ENCODE measurements at places on chromosomes 4 and X.

DNA sequence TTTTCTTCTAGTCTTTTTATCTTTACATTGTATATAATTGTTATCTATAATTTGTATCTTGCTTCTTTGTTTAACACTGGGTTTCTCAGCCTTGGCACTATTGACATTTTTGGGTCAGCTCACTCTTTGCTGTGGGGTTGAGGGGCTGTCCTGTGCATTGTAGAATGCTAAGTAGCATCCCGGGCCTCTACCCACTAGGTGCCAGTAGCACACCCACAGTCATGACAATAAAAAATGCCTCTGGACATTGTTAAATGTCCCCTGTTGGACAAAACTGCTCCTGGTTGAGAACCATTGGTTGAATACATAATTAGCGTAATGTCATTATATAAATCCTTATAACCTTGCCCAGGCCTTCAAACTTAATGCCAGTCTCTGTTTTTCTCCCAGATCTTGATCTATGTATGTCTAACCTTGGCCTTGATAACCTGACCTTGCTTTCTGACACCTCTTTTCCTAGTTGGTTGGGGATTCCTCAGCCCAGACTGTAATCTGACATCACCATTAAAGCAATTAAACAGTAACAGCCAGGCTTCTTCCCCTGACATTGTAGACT, 46.1 kb downstream of the DCX start:
- no peak for DNase-seq

- peak; percentile 35 for DNase-seq
Observed at GRCh38 chr4:113785781-113786180, 24.2 kb upstream of the CAMK2D start.

GRCh38 chr4:1870578-1871443, at the start of gene NSD2:
Gene NSD2 (plus strand): TSS chr4:1871393. CDS start chr4:1900655, 29,262 bp downstream.
- peak; percentile 73 for DNase-seq

DNA sequence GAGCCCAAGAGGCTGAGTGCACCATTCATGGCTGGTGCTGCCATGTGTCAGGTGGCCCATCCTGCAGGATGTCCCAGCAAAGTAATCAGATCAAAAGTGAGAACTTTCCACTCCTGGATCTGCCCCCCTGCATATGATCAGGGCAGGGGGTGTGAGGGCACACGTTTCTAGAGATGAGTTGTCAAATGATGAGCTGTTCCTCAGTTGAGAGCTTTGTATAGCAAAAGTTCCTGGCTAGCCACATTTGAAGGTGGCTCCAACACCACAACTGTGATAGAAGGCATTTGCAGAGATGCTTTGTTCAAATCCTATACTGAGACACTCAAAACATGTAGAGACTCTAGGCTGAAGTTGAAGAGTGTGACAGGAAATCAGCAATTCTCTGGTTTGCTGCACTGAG, 501.8 kb downstream of the BCOR start:
- DNase-seq = no peak

DNA sequence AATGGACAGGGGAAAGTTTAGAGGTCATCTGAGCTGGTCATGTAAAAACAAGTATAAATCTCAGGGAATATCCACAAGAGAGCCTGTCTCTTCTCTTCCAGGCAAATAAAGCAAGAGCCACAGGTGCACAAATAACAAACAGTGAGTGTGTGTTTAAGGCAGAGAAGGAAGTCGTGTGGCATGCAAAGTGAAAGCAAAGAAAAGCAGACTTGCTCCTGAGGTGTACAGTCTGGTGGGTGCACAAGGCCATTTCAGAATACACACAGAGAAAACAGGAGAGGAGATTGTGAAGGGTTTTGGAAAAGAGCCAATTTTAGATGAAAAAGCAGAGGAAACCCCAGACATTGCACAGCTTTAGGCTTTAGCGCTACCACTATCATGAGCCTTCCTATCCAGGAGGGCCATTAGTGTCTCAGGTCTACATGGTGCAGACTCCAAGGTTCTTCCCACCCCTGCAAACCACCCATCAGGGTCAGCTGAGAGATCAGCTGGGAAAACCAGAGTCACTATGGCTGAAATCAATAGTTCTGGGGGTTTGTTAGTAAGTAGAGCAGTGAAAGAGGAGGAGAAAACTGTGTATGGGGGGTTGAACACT, 355.8 kb downstream of the KLHL4 start:
- no peak for DNase-seq

DNA sequence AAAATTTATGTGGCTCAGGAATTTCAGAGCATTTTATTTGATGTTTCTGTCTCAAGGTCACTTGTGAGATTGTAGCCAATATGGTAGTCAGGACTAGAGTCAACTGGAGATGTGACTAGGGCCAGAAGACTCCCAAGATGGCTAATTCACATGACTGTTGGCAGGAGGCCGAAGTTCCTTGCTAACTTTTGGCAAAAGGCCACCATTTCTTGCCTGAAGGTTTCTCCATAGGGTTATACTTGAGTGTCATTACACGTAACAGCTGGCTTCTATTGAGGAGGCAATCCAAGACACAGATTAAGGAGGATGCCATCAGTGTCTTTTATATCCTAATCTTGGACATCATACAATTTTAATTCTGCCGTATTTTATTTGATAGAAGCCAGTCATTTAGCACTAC, 162.3 kb upstream of the MAOA start:
- DNase-seq = no peak

GRCh38 chr4:140238351-140239056, 84.5 kb upstream of the MAML3 start:
- peak; percentile 79 for DNase-seq

- DNase-seq = no peak
Observed at GRCh38 chrX:111164728-111165127, 68.7 kb downstream of the PAK3 start.

DNA sequence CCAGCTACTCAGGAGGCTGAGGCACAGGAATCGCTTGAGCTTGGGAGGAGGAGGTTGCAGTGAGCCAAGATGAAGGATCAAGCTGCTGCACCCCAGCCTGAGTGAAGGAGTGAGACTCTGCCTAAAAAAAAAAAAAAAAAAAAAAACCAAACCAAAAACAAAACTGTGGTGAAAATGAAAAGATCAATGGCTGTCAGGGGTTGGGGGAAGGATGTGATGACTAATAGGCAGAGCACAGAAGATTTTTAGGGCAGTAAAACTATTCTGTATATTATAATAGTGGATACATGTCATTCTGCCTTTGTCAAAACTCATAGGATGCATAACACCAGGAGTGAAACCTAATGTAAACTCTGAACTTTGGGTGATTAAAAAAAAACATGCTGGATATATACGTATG, 69.9 kb upstream of the ELOVL6 start:
- DNase-seq = no peak

DNA sequence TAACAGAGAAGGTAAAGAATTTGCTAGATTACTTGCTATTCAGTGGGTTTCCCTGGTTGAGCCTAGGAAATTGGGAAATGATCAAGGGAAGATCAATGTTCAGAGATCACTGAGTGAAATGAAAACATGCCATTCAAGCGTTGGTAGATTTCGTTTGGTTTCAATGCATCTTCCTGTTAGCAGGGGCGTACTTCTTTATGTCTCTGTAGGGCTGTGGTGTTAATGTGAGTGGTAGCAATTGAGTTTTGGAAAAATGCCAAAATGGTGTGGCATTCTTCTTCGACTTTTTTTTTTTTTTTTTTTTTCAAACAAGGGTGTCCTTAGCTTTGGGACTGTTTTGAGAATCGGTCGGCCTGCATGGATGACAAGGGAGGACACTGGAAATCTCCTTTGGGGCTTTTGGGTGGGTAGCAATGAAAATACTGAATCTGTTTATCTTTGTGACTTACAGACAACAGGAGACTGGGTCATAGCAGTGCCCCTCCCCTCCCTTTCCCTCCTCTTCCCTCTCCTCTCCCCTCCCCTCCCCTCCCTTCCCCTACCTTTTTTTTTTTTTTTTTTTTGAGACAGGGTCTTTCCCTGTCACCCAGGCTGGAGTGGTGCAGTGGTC, 50.4 kb downstream of the SPRY1 start:
- no peak for DNase-seq

- DNase-seq = no peak
Observed at GRCh38 chrX:118740276-118740889, 13.0 kb downstream of the IL13RA1 start.

- no peak for DNase-seq
Observed at GRCh38 chrX:153684467-153685155, 3.1 kb upstream of the SLC6A8 start.

DNA sequence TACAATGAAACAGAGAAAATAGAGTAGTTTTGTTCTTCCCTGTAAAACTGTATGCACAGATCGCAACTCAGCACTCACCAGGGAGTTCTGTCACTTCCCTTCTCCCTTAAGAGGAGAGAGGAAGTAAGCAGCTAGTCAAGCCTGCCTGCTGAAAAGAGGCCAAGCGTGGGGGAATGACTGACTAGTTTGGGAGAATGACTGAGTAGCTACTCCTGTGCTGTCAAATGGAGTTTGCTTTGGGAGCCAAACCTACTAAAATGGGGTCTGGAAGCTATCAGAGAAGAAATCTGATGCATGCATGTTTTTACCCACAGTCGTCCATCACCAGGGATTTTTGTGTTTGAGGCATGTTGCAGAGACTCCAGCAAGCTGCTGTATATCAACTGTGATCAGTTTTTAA, 54.6 kb upstream of the LHFPL1 start:
- DNase-seq = peak; percentile 48

GRCh38 chrX:53732797-53733196, 46.3 kb upstream of the HUWE1 start:
- no peak for DNase-seq

DNA sequence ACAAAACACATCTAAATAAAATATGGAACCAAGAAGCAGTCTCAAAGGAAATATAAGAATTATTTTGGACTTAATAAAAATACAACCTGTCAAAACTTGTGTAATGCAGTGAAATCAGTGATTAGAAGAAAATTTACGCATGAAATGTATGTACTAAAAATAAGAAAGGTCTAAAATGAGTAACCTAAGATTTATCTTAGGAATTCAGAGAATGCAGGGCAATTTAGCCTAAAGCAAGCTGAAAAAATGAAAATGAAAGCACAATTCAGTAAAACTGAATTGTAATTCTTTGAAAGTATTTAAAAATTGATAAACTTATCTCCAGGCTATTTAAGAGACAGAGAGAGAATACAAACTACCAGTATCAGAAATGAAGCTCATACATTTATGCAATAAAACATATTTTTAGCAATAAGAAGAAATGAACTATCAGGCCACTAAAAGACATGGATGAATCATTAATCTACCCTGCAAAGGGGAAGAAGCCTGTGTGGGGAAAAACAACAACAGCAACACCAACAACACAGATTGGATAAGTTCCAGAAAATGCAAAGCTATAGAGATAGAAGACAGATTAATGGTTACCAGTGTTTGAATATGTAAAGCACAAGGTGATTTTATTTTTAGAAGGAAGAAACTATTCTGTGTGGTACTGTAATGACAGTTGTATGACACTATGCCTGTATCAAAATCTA, 442.0 kb upstream of the ADGRL3 start:
- no peak for DNase-seq

DNA sequence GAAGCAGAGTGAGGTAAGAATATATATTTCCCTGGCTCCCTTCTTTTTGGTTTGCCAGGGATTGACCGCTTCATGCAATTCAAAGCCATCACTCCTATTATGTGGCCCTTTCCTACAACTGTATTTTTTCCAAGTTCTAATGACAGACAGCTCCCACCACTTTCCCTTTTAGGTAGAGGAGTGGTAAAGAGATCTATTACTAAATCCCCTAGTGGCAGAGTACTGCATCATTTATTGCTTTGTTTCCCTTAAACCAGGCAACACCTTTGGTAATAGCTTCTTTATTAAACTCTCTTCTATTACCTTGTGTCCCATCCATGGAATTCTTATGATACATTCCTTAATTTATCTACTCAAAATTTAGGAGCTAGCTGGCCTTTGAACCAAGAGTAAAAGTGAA, 90.7 kb downstream of the CNOT6L start:
- no peak for DNase-seq

- no peak for DNase-seq
Observed at GRCh38 chr4:123613586-123614344, 217.2 kb downstream of the SPRY1 start.

GRCh38 chr4:33060674-33061542, 2340.7 kb downstream of the PCDH7 start:
- DNase-seq = peak; percentile 74

DNA sequence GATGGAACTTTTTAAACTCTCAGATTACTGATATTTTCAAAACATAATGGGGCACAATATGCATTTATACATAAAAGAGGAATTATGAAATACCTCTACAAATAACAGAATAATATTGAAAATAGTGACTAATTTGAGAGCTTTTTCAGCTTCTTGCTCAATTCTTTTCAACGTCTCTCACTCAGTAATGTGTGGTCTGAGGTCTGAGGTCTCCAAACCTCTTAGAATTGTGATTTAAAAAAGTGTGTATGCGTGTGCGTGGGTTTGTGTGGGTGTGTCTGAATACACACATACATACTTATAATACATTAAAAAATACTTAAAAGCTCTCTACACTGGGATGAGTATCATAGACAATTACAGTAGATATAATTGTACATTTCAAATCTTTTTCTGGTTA, 7.9 kb downstream of the NDNF start:
- DNase-seq = no peak

- DNase-seq = no peak
Observed at GRCh38 chr4:121676345-121677075, 20.3 kb downstream of the ANXA5 start.

DNA sequence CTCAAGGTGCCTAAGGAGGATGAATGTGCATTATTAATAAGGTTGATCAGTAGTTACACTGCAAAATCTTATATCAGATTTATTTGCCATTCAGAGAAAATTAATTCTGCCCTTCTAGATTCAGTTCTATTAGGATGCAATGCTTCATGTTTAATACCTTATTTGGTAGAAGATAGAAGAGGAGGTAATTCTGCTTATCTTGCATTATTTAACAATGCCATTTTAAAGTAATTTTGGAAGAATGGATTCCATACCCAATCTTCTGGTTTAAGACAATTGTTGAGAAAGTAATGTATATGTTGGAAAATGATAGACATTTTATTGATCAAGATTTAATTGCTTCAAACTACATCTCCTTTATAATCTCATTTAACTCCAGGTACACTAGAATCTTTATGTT, 360.9 kb downstream of the ADGRL3 start:
- DNase-seq = no peak

DNA sequence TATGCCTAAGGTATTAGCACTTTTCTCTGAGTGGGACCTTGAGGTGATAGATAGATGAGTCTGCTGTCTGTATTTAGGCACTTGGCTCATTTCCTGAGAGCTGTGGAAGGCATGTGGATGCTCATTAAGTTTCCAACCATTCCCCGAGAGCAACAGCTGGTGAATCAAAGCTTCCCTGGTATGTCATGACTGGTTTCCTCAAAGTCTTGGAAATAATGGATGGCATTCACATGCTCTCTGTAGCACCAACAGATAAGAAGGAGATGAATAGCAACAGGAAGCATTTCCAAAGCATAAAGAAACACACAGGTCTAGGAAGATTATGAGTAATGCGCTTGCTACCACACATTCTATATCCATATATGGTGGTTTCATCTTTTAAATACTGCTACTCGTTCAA, 118.3 kb upstream of the ETNPPL start:
- no peak for DNase-seq

DNA sequence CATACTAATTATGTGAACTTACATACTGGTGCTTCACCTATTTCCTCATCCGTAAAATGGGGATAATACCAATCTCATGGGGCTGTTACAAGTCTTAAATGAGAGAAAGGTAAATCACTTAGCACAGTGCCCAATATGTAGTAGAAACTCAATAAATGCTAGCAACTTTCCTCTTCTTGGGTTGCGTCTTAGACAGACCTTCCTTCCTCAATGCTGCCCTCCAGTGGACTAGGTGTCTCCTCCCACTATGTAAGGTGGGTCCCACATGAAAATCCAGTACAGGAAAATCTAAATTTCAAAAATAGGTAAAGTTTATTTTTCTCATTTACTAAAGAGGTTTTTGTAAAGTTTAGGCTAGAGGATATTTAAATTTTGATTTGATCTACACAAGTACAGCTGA, 20.6 kb downstream of the ZDHHC9 start:
- no peak for DNase-seq
